ENCODE measurements at places on chromosomes 7 and 10.

GRCh38 chr7:47217086-47217485, 364.8 kb downstream of the TNS3 start:
- DNase-seq, result no peak

- DNase-seq, result no peak
Measured at GRCh38 chr10:70759781-70760180, 25.4 kb downstream of the TBATA start.

DNA sequence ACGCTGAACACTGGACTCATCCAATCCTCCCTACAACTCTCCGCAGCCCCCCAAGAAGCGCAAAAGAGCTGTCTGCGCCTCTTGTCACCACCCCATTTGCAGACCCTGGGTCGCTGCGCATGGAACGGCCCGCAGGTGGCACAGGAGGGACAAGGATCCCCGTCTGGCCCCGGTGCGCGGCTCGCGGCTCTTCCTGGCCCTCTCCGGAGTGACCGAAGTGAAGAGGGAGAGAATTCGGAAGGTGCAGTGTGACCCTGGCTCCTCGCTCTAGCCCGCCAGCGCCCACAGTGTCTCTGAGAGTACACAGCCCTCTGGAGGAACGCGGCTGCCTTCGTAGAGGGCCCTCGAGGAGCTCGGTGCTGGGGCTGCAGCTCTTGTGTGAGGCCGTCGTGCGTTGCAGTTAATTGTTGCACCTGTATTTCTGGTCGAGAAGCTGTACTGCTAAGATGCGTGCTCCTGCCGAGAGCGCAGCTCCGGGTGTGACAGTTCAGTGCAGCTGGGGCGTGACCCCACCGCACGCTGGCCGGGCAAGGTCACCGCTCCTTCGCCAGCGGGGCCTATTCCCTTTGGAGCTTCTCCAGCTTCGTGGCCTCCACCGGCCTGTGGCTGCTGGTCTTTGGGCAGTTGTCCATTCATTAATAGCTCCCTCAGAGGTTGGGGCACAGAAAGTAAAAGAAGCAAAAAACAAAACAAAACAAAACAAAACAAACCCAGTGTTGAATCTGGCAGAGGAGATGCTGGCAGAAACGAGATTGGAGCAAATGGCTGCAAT, 119.0 kb downstream of the SEC23IP start:
- no peak for DNase-seq

GRCh38 chr10:96765406-96766240, 45.3 kb upstream of the PIK3AP1 start:
- no peak for DNase-seq

GRCh38 chr10:29949411-29950011, 109.9 kb downstream of the JCAD start:
- DNase-seq, result no peak

- DNase-seq, result no peak
Measured at GRCh38 chr7:99301496-99301895, 24.2 kb upstream of the ARPC1A start.

DNA sequence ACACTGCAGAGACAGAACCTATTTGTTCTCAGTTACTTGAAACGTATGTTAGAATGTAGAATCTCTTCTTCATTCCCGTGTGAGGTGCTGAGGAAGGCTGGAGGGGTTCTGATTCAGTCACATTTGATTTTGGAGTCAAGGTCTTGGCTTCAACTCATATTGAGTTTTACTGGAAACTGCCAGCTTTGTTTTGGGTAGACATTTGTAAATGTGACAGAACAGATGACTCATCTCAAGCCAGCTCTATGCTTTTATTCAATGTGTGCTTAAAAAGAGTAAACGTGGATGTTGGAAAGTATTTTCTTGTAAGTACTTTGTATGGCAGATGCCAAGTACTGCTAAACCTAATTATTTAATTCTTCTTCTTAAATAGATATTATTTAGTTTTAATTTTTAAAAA, 780.8 kb upstream of the C7orf33 start:
- no peak for DNase-seq

DNA sequence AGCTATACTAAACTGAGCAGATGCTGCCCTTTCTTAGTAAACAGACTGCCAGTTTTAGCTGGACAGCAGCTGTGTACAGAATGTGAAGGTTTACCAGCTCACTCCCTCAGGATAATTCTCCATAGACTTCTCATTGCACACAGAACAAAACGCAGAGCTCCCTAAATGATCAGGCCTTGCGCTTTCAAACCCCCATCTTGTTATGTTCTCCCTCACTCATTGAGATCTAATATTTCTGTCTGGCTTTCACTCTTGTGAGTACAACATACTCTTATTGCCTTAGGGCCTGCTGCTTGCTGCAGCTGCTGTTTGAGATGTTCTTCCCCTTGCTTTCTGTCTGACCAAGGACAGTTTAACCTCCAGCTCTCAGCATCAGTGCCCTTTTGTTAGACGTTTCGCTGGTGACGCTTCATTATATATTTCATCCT, 17.3 kb downstream of the VWDE start:
- no peak for DNase-seq
